ENCODE measurements at places on chromosomes 2 and 18.

- no peak for DNase-seq
Measured at GRCh38 chr2:128797533-128797932, 478.9 kb upstream of the HS6ST1 start.

- DNase-seq = no peak
Measured at GRCh38 chr18:9708434-9709303, 568 bp downstream of the RAB31 start.

DNA sequence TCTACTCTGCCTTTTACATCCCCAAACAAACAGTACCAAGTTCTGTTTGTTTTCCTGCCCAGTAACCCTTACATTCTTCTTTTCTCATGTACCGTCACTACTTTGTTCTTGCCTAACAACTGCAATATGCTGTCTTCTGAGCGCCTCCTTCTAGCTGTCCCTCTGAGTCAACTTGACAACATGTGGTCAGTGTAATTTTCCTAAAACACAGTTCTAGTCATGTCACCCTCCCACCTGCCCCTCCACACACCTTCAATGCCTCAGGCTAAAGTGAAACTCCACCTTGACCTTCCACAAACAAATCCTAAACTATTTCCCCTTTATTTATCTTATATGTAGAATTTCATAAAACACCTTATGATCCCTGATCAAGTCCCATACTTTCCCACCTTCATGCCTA is 124.6 kb upstream of the CD302 start:
- DNase-seq = no peak

- no peak for DNase-seq
Measured at GRCh38 chr2:23412556-23413155, 27.7 kb downstream of the KLHL29 start.

DNA sequence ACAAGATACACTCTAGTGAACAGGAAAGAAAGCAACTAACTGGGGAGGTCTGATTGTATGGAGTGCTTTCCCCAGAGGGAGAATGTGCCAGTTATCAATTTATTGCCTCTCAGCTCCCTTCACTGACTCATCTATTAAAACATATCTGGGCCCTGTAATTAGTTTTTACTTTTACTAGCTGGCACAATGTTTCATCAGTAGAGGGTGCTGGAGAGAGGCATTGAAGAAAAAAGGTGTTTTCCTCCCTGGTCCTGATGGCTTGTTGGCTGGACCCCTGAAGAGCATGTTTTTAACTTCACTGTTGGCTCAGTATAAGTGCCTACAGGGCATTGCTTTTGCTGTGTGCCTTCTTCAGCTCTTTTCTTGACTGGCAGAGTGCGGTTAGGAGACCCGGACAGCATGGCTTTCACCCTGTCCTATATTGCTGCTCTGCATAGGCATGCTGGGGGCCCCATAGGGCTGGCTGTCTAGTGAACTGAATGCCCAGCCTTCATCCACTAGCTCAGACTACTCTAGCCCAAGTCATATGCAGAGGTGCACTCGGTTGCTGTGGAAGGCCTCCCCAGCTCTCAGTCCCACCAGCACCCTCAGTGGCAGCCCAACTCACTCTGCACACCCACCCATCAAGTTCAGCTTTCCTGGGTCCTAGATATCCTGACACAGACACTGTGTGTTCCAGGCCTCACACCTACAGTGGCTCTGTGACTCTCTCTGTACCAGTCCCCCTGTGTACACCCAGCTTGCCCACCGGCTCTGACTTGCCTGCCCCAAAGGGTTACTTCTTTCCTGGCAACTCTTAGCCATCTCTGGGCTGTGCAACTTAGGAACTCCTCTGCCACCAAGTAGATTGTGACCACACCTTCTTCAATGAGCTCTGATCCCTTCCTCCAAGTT is 62.3 kb upstream of the ACYP2 start:
- DNase-seq = no peak

- DNase-seq = no peak
Measured at GRCh38 chr18:77700051-77700450, 450.4 kb downstream of the GALR1 start.

- DNase-seq = no peak
Measured at GRCh38 chr2:42878581-42878980, 86.2 kb upstream of the HAAO start.

GRCh38 chr2:176085120-176085788 is 1.5 kb upstream of the EVX2 start:
- no peak for DNase-seq

GRCh38 chr2:70247364-70248180 is 856 bp downstream of the TIA1 start:
- DNase-seq = no peak

- no peak for DNase-seq
Measured at GRCh38 chr2:127046579-127046978, 60.4 kb downstream of the BIN1 start.

GRCh38 chr18:62576845-62577512 is 54.2 kb downstream of the ZCCHC2 start:
- no peak for DNase-seq

DNA sequence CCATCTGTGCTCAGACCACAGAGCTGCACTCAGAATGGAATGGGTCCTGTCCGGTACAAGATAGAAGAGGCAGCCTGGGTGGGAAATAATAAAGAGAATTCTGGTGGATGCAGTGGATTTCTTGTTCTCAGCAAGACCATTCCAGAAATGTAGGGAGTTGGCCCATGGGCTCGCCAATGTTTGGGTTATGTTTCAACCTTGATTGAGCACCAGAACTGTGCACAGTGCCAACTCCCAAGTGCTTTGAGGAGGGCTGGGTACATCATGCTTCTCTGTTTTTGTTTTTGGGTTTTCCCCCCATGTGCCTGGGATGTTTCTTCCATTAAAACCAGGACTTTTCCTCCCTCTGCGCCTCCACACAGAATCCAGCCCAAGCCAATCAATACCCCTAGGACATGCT is 304.1 kb downstream of the TNS1 start:
- no peak for DNase-seq

- no peak for DNase-seq
Measured at GRCh38 chr2:140929849-140930248, 1201.0 kb downstream of the LRP1B start.

Measured in activated gamma-delta T cell treated with anti-CD3 and anti-CD28 coated beads, Interleukin-2, amount 50 U/mL, for 16 hours (primary cell).